ENCODE measurements at places on chromosomes 3 and 15.

DNA sequence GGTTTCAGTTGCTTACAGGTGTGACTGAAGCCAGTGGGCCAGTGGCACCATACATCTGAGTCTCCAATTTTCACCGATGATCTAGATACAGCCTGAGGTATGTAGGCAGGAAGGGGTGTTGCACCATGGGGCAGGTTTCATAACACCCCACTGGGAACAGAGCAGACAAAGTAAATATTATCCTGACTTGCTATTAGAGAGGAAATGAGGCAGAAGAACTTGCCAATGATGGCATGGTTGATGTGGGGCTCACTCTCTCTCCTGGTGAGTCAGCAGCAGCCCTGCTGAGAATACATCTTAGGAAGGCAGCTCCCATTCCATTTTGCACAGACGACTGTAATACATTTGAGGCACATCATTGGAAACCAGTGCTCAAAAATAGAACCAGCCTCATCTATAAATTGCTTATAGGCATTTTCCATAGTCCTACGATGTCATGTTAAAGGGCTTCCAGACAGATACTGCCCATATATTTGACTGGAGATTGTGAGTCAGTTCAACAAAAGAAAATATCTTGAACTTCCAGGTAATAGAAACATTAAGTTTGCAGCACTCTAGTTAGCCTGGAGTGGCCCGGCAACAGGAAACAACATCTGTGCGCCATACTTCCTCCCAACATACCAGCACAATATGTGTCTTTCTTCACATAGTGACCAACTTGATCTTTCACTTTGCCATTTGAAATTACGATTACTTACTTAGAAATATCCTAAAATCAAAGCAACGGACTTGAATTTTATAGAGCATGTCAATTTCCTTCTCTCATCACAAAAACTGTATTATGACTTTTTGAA, 175.5 kb downstream of the NECTIN3 start:
- DNase-seq, result no peak

GRCh38 chr3:8173892-8174291, 327.7 kb upstream of the LMCD1 start:
- no peak for DNase-seq

- no peak for DNase-seq
Observed at GRCh38 chr3:46924921-46925584, 47.5 kb downstream of the PTH1R start.

DNA sequence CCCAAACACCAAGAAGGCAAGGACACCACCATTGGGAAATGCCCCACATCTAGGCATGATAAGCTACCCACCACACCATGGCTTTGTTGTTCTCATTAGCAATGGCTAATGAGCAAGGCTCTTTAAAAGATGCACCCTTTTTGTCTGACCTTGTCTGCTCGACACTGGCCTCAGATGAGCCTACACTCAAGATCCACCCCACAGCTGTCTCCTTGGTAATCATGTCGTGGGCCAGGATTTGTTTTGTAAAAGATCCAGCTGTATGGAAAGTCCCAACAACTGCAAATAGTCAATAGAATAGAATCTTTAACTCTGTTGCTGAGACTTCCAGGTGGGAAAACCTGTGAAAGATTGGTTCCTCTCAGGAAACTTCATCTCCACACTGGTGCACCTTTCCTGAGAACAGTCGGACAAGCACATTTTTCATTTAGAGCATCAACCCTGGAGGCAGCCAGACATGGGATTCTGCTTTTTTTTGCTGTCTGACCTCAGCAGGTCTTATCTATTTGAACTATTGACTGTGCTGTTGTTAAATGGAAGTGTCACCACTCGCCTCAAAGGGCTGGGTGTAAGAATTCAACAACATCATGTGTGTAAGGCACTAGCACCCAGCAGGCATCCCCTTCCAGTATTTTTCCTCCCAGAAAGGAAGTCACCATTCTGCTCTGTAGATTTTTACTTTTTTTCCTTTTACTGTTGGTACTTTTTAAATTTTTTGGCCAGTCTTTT, 35.5 kb downstream of the DUT start:
- DNase-seq, result no peak

GRCh38 chr15:39914977-39915376, 5.1 kb downstream of the GPR176 start:
- DNase-seq, result no peak

DNA sequence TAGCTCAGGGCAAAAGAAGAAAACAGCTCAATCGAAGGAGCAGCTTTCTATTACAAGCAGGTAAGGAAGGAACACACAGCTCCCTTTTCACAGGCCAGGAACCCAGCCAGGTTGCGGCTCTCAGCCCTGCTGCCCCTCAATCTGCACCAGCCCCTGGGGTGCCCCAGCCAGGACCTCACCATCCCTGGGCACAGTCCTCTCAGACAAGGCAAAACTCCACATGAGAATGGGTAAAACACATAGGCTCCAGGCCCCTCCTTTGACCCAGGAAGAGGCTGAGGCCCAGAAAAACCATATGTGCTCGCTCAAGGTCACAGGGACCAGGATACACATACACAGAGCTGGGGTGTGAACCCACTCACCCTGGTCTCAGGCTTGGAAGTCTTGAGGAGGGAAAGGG, 178.7 kb upstream of the TLE3 start:
- DNase-seq, result no peak

DNA sequence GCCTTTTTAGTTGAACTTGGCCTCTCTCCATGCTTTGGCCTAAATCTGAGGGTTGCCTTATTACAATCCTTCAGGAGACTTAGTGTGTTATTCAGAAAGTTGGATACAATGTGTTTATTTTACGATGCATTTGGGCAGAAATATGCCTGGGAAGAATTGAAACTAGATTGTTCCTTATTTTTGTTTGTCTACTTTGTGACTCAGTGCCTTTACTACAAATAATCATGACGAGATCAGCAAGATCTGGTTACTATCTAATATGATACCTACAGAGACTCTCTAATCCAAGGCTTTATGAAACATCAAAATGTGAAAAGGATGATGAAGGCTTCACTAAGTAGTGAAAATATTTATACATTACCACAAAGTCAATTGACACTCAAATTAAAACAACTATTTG, 82.2 kb downstream of the RBMS3 start:
- DNase-seq, result no peak

- DNase-seq, result no peak
Observed at GRCh38 chr3:3615533-3615932, 183.7 kb upstream of the LRRN1 start.

GRCh38 chr3:113531826-113532697, at the start of gene SIDT1:
TSS of gene SIDT1 (plus strand) at chr3:113532555. CDS start at chr3:113533022, 467 bp downstream.
- DNase-seq, result peak; percentile 92

DNA sequence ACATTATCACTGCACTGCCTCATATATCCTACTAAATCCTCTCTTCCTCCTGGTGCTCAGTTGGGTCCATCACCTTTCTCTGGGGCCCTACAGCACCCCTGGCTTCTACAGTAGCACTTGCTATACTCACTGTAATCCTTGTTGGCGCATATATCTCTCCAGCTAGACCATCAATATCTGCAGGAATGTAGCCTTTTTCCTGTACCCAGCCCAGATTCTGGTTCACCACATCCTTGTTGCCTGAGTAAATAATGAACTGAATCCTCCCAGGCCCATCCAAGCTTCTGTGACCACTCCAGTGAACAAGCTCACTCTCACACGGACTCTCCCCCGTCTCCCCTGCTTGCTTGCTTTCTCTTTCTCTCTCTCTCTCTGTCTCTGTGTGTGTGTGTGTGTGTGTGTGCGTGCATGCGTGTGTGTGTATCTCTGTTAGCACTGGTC, 62.5 kb upstream of the LIPC start:
- peak; percentile 90 for DNase-seq

GRCh38 chr3:122714273-122714672, 33.6 kb downstream of the PARP14 start:
- DNase-seq, result no peak

- no peak for DNase-seq
Observed at GRCh38 chr3:181457190-181457589, 254.5 kb upstream of the SOX2 start.

GRCh38 chr3:4845882-4846281, 133.4 kb upstream of the BHLHE40 start:
- peak; percentile 80 for DNase-seq

DNA sequence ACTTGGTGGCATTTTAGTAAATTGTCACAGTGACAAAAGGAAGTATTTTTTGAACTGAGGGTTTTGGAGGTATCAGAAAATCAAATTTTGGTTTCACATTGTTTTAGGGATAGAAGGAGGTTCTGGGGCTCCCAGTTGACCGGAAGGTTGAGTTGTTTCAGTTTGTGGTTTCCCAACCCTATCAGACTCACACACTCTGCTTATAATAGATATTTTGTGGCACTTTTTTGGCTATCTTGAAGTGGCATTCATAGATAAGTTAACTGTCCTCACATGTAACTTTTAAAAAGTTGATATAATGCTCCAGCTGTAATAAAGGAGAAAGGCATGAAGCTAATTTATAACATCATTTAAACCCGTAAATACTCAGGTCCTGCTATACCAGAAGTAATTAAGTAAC, 12.8 kb downstream of the ARMC8 start:
- DNase-seq, result no peak

DNA sequence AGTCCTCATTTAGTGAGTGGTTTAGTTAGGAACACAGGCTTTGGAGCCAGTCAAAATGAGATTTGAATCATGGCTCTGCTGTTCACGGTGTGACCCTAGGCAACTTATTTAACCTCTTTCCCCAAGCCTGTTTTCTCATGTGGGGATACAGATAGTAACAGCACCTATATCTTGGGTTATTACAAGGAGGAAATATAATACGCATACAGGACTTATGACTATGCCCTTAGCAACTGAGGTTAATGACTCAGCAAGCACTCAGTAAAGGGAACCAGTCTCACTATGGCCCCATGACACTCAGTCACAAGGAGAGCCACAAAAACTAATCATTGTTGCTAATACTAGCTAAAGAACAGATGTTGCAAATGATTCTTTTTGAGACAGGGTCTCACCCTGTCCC, 45.9 kb downstream of the SUMF1 start:
- DNase-seq, result no peak

DNA sequence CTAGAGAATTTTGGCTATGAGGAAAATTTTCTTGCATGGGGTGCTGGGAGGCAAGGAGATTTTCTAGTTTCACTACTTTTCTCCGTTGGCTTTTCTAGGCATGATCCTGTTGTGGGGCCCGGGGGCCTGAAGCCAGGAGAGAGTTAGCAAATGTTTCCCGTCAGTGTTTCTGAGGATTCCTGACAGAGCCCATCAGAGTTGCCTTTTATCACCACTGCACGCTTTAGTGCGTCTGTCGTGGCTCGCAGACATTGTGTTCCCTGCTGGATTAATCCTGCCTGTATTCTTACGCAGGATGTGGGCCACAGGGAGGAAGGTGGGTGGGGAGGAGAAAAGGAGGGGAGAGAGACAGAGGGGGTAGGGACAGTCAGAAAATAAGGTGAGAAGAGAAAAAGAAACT, 18.1 kb upstream of the BOC start:
- no peak for DNase-seq

DNA sequence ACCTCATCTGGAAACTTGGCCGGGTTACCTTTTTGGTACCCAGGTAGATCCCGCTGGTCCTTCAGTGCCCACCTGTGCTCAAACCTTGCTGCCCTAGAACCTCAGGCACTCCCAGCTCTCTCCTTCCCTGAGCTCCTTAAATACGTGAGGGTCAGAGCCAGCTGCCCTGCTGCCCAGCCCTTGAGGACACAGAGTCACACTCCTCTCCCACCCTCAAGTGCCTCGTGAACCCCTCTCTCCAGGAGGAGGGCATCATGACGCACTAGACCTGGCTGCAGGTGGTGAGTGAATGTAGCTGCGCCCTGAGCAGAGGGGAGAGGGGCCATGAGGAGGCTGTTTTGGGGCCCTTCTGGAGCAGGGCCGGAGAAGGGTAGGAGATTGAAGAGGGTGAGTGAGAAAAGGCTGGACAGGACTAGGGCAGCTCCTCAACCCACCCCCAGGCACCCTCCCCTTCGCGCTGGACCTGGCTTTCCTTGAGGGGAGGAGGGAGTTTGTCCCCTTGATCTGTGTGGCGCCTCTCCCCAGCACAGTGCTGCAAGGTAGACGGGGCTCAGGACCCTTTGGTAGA, 941 bp downstream of the SLC12A8 start:
- DNase-seq, result peak; percentile 50

DNA sequence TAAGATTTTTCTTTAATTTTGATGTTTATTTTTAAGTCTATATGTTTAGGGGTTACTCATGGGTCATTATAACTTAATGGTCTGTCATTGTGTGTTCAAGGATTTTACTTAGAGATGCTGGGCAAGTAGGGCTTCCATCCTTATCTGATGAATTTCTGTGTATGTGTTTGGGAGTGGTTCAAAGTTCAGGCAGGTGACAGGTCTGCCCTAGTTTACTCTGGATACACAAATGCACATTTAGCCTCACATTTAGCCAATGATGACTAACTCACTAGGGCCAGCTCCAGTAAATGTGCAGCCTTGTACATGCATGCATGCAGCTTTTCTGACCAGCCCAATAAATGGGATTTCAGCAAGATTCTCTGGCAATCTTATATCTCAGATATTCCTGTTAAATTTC, 554.1 kb downstream of the SI start:
- no peak for DNase-seq

GRCh38 chr3:71495708-71496472, 87.6 kb downstream of the FOXP1 start:
- peak; percentile 77 for DNase-seq

GRCh38 chr3:108133858-108134554, 43.2 kb upstream of the CD47 start:
- DNase-seq, result no peak

- no peak for DNase-seq
Observed at GRCh38 chr3:154728285-154728684, 298.3 kb upstream of the GPR149 start.

DNA sequence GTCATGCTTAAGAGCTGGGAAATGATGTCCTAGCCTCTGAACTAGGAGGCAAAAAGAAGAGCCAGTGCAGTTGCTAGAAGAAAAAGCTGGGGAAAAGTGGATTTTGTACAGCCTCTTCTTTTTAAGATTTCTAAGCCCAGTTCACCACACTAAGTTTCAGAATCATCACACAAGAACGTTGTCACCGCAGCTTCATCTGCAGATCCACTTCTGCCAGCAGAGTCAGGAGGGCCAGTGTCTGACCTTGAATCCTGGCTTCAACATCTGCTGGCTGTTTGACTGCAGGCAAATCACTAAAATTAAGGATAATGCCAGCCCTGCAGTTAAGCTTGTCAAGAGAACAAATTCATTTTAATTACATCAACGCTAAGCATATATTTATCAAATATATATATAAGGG, 36.2 kb downstream of the HDC start:
- DNase-seq, result no peak

- no peak for DNase-seq
Observed at GRCh38 chr3:110181226-110181625, 843.9 kb upstream of the DPPA4 start.

- DNase-seq, result peak; percentile 67
Observed at GRCh38 chr3:12395349-12396012, 88.8 kb upstream of the TSEN2 start.

GRCh38 chr15:55289011-55289745, 435 bp downstream of the RAB27A start:
- peak; percentile 81 for DNase-seq

DNA sequence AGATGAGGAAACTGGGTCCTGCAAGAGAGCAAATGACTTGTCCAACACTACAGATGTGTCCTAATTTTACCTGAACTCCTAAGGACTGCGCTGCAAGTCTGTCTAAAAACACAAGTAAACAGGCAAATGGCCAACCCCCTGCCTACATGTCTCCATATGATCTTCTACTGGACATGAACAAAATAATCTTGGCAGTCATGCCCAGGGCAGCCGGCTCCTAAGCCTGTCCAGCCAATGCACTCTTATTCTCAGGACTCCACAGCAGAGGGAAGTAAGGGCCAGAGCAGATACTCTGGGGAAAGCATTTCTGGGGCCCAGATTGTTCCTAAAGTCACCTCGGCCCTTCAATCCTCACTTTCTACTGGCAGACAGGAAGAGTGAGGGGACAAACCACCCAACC, 10.3 kb downstream of the COLQ start:
- DNase-seq, result no peak

- no peak for DNase-seq
Observed at GRCh38 chr3:134846911-134847317, 51.9 kb downstream of the EPHB1 start.

Data from activated CD4-positive, alpha-beta T cell treated with anti-CD3 and anti-CD28 coated beads, Interleukin-2, amount 10 ng/mL, durations not matched to agents 24 days and 14 days (primary cell).